Mesenteric fat pad (tissue), 1 donor: ENCODE measurements at places on chromosomes 5 and 9. TPM values are rescaled to one million over a fixed set of nuclear protein-coding genes. Genes with fewer than 3 reads are reported as not detected.

GRCh38 chr5:93894601-93895354 lies 153.4 kb upstream of the POU5F2 start:
- no peak for DNase-seq

- no peak for DNase-seq
These were observed 103.6 kb downstream of the HSPA4 start for GRCh38 chr5:133155326-133155969.

- no peak for DNase-seq
These were observed 1509.7 kb downstream of the MAT2B start for GRCh38 chr5:165015126-165015525.

DNA sequence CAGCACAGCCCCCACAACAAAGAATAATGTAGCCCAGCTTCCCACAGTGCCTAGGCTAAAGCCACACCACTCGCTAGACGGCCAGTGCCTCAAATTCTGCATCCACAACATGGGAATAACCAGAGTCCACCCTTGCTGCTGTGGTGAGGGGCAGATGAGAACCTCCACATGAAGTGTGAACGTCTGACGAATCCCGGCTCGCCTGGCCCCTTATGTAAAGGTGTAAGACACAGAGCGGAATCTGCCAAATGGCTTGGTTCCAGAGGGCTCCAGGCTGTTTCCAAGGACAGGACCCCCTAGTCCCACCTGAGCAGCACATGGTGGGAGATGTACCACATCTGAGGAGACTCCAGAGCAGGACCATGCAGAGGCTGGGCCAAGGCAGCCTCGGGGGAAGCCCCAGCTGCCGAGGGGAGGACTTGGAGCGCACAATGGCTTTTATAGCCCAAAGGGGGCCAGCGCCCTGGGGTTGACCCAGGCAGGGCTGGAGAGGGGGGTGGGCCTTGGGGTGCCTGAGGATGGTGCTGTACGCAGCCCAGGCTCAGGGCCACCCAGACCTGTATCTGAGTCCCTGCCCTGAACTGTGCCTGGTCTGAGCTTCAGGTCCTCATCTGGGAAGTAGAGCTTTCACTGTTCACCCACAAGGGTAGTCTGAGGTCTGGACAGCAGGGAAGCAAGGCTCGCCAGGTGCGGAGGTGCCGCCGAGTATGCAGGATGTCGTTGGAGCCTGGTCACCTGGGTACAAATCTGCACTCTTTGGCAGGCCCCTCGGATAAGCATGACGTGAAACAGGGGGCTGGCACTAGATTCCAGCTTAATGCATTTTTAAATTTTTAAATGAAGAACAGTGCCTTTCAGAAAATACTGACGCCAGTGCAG lies 24.9 kb upstream of the SLC25A51 start:
- DNase-seq = no peak

Gene SLC6A18
- total RNA-seq = not detected

- no peak for DNase-seq
These were observed 36.1 kb downstream of the STRBP start for GRCh38 chr9:123232332-123232731.

- peak; percentile 43 for DNase-seq
These were observed 82.8 kb downstream of the CRB2 start for GRCh38 chr9:123438821-123439220.

DNA sequence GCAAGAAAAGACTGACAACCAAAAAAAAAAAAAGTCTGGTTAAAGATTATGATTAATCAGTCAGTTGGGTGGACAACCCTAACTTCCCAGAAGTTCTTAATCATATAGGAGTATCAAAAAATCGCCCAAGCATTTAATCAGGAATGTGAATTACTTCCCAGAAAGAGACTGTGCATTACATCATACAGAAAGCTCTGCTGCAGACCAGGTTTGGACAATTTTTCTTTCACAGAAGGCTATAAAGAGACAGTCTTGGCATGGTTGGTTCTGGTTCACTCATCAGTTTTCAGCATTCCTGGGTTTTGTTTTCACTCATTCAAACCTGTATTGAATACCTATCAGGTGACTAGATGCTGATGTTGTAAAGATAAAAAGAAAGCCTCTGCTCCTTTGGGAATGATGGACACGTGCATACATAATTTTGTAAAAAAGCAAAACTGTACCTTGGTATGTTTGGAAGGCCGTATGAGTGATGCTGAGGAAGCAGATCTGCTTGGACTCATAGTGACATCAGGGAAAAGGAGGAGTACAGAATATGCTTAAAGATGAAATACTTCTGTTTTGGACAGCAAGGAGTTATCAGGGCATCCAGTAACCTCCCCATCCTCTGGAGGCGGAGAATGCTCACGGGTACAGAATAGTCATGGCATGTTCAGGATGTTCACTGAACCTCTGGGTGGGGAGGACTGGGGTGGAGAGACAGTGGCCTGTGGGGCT lies 178.4 kb downstream of the GNA14 start:
- no peak for DNase-seq

DNA sequence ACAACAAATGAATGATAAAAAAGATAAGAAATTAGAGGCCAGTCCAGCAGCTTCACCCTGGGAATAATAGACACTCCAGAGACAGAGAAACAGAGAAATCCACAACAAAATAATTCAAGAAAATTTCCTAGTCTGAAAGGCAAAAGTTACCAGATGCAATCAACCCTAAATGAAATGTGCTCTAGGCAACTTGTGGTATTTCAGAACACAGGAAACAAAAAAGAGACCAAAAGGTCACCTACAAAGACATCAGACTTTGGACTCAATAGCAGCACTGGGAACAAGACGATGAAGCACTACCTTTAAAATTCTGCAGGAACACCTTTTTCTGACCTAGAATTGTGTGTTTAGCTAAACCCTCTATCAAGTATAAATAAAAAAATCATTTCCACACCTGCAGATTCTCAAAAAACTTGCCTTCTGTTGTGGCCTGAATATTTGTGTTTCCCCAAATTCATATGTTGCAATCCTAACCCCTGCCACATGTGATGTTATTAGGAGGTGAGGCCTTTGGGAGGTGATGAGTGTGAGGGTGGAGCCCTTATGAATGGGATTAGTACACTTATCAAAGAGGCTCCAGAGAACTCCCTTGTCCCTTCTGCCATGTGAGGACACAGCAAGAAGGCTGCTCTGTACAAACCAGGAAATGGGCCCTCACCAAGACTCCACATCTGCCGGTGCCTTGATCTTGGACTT lies 5.9 kb upstream of the MAPK9 start:
- no peak for DNase-seq

- DNase-seq = peak; percentile 59
These were observed 71.8 kb downstream of the PHF2 start for GRCh38 chr9:93648181-93648580.

DNA sequence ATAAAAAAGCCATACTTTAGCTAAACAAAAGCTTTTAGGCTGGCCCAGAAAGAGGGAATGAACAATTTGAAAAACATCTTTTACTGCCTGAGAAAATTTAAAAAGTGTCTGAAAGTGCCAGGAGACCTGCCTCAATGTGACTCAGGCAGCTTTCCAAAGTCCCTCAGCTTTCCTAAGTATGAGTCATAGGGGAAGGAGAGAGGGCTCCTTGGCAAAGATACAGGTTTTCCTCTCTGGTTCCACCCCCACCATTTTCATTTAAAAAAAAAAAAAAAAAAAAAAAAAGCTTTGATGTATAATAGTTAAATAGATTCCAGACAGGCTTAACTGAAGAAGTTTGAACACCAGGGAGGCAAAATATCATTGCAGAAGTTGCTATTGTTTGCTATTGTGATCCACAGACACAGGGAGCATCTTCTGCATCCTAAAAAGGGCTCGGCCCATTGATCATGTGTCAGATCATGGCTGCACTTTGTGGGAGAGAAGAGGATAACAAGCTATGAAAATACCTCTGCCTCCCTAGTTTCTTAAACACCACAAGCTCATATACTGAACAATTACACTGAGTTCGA lies 71.5 kb downstream of the MRPS27 start:
- no peak for DNase-seq

DNA sequence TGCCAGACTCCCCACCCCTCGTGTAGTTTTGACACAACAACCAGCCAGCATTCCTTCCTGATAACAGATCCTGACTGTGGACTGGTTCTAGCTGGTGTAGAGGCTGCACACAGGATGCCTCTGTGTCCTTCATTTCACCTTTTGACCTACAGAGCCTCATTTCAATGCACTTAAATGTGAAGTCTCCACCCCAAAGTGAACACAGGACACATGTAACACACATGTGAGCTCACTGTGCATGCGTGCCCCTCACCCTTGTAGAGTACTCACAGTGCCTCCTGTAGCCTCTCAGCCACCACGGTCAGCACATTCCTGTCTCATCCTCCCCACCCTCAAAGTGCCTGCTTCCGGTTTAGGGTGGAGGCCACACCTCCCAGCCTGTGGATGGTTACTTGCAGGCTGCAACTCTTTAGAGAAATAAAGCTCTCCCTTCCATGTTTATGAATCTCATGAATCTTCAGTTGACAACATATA lies 11.6 kb upstream of the NKD2 start:
- peak; percentile 69 for DNase-seq

GRCh38 chr5:173246511-173246910 lies 11.5 kb upstream of the NKX2-5 start:
- no peak for DNase-seq

GRCh38 chr5:60883229-60883628 lies 39.2 kb upstream of the ELOVL7 start:
- DNase-seq = no peak

DNA sequence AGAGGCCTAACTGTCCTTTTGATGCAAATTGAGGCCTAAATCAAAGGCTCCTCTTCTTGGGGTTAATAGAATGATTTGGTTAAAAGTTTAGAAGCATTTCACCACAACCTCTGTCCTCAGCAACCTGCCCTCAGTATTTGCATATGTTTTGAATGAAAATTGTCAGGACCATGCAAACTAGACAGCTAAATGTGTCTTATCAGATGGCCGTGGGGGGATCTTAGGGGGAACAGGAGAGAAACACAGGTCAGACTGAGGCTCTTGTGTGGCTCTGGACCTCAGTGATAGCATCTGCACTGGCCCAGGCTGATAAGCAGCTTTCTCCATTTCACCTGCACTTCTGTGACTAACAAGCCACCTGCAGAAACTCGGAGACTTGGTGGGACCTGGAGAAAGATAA lies 49.0 kb downstream of the FOXI1 start:
- DNase-seq = no peak

GRCh38 chr9:83651558-83651957 lies 28.6 kb downstream of the IDNK start:
- no peak for DNase-seq

GRCh38 chr5:19369048-19369447 lies 619.0 kb downstream of the CDH18 start:
- no peak for DNase-seq

DNA sequence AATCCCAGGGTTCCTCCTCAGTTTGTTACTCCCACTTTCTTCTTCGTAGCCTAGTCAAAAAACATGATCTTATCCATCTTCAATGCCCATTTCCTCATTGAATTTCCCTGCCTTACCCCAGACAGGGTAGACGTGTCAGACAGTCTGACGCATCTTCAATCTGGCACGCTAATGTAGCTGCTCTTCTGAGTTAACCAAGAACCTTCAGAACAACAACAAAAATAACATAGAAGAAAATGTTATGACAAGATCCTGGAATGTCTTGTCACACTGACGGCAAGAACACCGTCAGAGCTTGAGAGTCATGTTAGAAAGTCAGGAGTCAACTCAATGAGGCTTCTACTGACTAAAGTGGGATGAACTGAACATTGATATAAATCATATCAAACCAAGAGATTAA lies 122.7 kb upstream of the SPDL1 start:
- DNase-seq = no peak

- no peak for DNase-seq
These were observed 195.8 kb downstream of the CACNA1B start for GRCh38 chr9:138073408-138073807.

- DNase-seq = no peak
These were observed 23.6 kb downstream of the MARCHF6 start for GRCh38 chr5:10377081-10377480.

DNA sequence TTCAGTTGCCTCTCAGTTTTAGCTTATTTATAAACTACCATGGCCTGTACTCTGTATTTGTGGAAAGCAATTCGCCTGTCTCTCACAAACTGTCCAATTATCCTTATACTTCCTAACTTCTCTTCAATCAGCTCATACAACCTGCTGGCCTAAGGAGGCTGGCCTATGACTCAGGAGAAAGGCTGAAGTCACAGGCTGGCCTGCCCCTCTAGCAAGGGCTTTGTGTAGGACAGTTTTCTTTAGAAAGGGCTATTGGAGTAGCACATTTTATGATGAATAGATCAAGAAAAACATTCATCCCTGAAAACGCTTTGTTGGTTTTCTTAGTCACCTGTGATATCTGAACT lies 988.7 kb upstream of the ARRDC3 start:
- DNase-seq = no peak

DNA sequence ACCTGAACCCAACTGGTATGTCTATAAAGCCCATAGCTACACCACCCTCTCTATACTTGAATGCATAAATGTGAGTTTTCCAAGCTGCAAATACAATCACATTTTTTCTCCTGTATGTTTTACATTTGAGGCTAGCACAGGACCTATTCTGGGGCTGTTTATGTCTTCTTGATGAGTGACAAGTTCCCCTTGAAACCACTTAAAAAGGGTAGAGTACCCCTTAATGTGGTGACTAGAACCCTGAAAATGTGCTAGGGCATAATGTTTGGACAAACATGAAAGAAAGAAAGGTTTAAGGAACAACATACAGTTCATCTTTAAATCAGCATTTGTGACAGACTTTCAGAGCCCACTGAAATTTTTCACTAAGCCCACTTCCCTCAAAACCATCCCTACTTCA lies 25.2 kb upstream of the GLIS3 start:
- DNase-seq = no peak

Gene FGD3
- 9.8 TPM for total RNA-seq

DNA sequence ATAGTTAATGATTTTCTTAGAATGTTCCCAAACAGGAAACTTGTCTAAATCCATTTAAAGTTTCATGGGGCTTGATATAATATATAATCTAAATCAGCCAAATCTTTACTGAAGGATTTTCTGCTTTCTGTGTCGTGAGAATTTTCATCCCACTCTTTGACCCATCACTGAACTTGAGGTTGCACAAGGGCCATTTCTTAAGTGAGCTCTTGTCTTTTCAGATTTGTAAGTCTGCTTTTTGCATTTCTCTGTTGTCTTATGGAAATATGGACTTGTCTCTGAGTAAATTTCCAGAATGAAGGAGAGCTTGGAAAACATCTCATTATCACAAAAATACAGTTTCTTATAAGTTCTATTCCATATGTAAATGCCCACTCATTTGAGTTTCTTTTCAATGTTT lies 149.2 kb upstream of the ARRDC3 start:
- no peak for DNase-seq

Gene NXNL2
- total RNA-seq = not detected

Gene FYB1
- total RNA-seq = 27.8 TPM
